ENCODE measurements at places on chromosomes 3 and 15. TPM values are rescaled to one million over a fixed set of nuclear protein-coding genes. Genes with fewer than 3 reads are reported as not detected.
A peak's percentile ranks its signal among the peaks of the same experiment; 100 is the strongest.

- no peaks in the 10 kb centered on the region for H3K4me1 ChIP-seq
- H3K4me3 ChIP-seq: no peak overlapping the region
- no peak for DNase-seq
- no peak overlapping the region for H3K27ac ChIP-seq
- no peaks in the 10 kb centered on the region for H3K27me3 ChIP-seq
- no peaks in the 10 kb centered on the region for H3K36me3 ChIP-seq
Measured at GRCh38 chr15:52441841-52442240, 86.8 kb downstream of the MYO5A start.

- H3K4me3 ChIP-seq: no peak overlapping the region
- no peaks in the 10 kb centered on the region for H3K36me3 ChIP-seq
- no peak for DNase-seq
- H3K27ac ChIP-seq: no peak overlapping the region
- no peaks in the 10 kb centered on the region for H3K27me3 ChIP-seq
Measured at GRCh38 chr3:11953778-11954177, 50.4 kb upstream of the SYN2 start.

- DNase-seq: no peak
- H3K4me3 ChIP-seq: no peak overlapping the region
- no peaks in the 10 kb centered on the region for H3K4me1 ChIP-seq
- no peaks in the 10 kb centered on the region for H3K27me3 ChIP-seq
- no peaks in the 10 kb centered on the region for H3K36me3 ChIP-seq
Measured at GRCh38 chr3:61960976-61961375, 399.6 kb downstream of the PTPRG start.

DNA sequence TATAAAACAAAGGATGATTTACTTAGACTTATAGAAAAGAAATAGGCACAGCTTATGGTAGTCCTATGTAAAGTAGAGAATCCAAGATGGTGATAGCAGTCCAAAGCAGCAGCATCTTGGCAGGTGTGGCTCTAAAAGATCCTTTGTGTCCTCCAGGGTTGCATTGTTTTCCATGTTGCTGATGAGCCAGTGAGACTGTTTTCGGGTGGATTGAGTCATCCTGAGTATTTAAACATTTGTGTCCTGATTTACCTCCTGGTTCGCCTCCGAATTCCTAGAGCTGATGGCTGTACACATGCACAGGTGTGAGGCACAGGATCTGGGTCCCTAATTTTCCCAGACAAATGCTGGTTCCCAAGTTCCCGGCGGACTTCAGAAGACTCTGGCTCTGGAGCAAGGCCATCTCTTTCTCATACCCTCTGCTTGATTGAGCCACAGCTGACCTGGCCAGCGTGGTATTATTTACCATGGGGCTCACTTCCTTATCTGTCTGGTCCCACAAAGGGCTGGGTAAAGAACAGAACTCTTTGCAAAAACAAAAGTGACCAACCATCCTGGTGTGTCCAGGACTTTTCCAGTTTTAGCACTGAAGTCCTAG, 51.0 kb downstream of the ARNT2 start:
- no peaks in the 10 kb centered on the region for H3K36me3 ChIP-seq
- no peaks in the 10 kb centered on the region for H3K4me1 ChIP-seq
- H3K27ac ChIP-seq: no peak overlapping the region

DNA sequence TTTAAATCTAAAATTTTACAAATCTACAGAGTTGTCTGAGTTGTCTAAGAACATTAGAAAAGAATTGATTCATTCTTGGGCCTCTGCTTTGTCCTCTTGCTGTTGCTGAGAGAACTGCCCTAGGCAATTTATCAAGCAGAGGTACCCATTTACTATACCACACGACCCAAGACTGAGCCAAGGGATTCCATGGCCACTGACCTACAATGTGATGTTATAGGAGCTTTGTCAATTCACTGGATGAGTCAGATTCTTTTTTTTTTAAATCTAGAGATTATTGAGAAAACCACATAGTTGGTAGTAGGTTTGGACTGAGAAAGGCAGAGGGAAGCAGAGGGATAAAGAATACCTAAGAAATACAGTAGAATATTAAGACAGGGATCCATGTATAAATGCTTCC, 55.3 kb downstream of the TRAT1 start:
- H3K4me3 ChIP-seq: no peak overlapping the region
- H3K36me3 ChIP-seq: no peaks in the 10 kb centered on the region
- no peak for DNase-seq
- no peaks in the 10 kb centered on the region for H3K27me3 ChIP-seq
- no peak overlapping the region for H3K27ac ChIP-seq
- H3K4me1 ChIP-seq: no peaks in the 10 kb centered on the region

DNA sequence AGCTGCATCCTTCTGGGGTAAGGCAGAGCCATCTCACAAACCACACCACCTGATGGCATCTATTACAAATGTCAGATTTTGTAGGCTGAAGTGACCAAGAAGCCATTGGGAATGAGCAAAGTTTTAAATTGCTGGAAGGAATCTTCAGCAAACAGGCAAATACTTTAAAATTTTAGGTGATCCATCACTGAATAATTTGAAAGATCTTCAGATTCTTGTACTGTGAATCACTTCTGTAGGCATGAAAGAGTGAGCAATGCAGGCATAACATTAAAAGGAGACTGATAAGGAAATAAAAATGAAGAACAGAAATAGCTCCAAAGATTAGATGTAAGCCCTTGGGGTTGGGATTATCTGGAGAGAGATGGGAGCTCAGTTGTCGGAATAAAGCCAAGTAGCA, 36.0 kb upstream of the ALDH1L1 start:
- no peak overlapping the region for H3K27ac ChIP-seq
- H3K36me3 ChIP-seq: no peaks in the 10 kb centered on the region
- no peak for DNase-seq
- no peaks in the 10 kb centered on the region for H3K27me3 ChIP-seq
- H3K4me3 ChIP-seq: no peak overlapping the region

GRCh38 chr3:157423337-157423736, 13.3 kb upstream of the PTX3 start:
- no peak overlapping the region for H3K4me3 ChIP-seq
- no peaks in the 10 kb centered on the region for H3K36me3 ChIP-seq
- DNase-seq: no peak
- no peaks in the 10 kb centered on the region for H3K27me3 ChIP-seq
- no peak overlapping the region for H3K27ac ChIP-seq
- no peaks in the 10 kb centered on the region for H3K4me1 ChIP-seq

GRCh38 chr3:118080889-118081288, 953.8 kb downstream of the IGSF11 start:
- no peaks in the 10 kb centered on the region for H3K4me1 ChIP-seq
- H3K4me3 ChIP-seq: no peak overlapping the region
- H3K36me3 ChIP-seq: no peaks in the 10 kb centered on the region

DNA sequence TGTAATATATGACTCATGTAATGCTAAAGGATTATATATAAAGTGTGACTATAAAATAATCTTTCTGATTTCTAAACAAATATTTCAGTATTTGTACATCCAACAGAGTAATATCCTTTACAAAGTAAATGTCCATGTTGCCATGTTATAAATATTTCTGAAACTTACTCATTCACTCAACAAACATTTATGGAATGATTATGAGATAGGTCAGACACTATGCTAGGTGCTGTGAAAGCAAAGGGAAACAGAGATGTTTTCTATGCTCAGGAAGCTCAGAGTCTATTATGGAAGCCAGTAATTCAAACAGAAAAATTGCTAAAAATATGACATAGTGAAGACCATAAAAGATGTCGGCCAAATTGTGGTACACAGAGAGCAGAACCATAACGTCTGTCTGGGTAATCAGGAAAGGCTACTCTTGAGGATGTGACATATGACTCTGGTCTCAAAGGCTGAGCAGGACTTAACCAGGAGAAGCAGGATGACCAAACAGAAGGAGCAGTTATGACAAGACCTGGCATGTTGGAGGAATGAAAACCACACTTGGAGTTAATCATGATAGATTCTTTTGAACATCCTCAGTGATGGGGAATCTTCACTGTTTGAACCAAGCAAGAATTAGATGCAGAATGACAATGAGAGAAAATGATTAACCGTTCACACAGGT, 39.0 kb upstream of the MYO5C start:
- no peaks in the 10 kb centered on the region for H3K27me3 ChIP-seq
- no peak overlapping the region for H3K27ac ChIP-seq
- H3K4me1 ChIP-seq: no peaks in the 10 kb centered on the region
- no peak for DNase-seq

- peaks cover 4% of the 10 kb centered on the region for H3K4me1 ChIP-seq
- H3K4me3 ChIP-seq: no peak overlapping the region
- no peaks in the 10 kb centered on the region for H3K27me3 ChIP-seq
- peak overlapping the region; percentile 70 for H3K27ac ChIP-seq
- H3K36me3 ChIP-seq: no peaks in the 10 kb centered on the region
Measured at GRCh38 chr15:74626336-74626735, 10.7 kb downstream of the CLK3 start.

- no peak for DNase-seq
Measured at GRCh38 chr3:129001806-129002572, 885 bp downstream of the EFCC1 start.

DNA sequence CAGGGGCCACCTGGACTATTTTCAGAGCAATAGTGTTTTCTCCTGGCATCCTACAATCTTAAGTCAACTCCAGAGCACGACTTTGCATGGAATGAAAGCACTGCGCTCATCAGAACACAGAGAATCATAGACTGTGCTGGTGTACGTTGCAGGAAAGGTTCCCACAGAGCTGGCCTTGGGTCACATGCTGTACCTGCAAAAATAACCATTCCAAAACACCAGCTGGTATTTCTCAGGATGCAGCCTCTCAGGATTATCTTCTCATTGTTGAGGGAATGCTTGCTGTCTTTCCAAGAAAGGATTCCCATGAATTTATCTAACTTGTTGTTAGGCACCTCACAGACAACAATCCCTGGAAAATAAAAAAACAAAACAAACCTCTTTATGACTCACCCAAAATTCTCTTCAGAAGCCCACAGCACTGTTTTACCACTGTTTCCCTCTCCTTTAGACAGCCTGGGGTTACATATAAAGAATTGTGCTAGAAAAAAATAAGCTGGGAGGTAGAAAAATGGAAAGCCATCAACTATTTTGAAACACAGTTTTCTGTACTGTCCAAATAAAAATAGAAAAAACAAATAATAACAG, 131.7 kb downstream of the ATP8B4 start:
- no peak overlapping the region for H3K4me3 ChIP-seq
- no peak overlapping the region for H3K27ac ChIP-seq
- DNase-seq: no peak

DNA sequence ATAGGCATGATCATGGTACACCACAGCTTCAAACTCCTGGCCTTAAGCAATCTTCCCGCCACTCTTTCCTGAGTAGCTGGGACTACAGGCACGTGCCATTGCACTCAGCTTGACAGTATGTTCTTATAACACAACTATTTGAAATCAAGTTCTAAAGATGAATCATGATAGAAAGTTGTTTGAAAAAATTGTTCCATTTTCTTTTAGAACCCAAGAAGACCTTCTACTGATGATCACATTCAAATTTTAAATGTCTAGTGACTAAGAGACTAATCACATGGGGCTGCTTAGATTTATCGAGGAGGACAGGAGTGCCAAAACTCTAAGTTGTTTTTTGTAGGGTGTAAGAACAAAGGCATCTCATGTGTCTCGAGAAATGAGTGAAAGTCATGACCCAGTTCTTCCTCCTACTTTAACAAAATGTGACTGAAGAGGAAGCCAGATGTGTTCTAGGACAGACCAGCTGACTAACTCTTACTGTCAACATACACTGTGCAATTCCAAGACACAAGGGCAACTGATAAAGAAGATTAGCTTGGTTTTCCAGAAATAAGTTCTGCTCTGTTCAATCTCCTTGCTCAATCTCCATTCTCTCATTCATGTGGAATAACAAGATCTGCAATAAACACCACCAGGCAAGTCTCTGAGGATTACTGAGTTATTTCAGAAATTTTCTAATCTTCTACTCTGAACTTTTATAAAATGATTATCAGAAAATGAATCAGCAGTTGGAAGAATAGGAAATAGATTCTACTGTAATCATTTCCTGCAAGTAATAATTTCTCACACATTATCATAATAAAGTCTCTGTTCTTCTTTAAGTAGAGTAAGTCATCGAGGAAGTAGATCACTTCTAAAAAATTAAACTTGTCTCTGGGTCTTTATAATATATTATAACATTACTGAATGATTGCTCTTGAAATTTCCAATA, 122.6 kb upstream of the CCNL1 start:
- H3K4me1 ChIP-seq: no peaks in the 10 kb centered on the region
- DNase-seq: peak; percentile 52
- H3K4me3 ChIP-seq: no peak overlapping the region
- no peaks in the 10 kb centered on the region for H3K27me3 ChIP-seq

GRCh38 chr3:32401126-32401525, 9.5 kb downstream of the CMTM7 start:
- H3K27ac ChIP-seq: peak overlapping the region; percentile 77
- no peaks in the 10 kb centered on the region for H3K36me3 ChIP-seq
- DNase-seq: no peak
- peak overlapping the region; percentile 46 for H3K4me3 ChIP-seq
- peaks cover 6% of the 10 kb centered on the region for H3K4me1 ChIP-seq

BLM gene
- total RNA-seq: 8.4 TPM

CCRL2 gene
- 21.2 TPM for total RNA-seq

KIF7 gene
- total RNA-seq: 13.2 TPM

DUOX1 gene
- total RNA-seq: 0.54 TPM

TMEM108 gene
- not detected for total RNA-seq

ANKUB1 gene
- not detected for total RNA-seq

CPA3 gene
- total RNA-seq: 5.8 TPM

RAB6B gene
- 0.80 TPM for total RNA-seq
